ENCODE measurements at places on chromosomes 11 and 22.

DNA sequence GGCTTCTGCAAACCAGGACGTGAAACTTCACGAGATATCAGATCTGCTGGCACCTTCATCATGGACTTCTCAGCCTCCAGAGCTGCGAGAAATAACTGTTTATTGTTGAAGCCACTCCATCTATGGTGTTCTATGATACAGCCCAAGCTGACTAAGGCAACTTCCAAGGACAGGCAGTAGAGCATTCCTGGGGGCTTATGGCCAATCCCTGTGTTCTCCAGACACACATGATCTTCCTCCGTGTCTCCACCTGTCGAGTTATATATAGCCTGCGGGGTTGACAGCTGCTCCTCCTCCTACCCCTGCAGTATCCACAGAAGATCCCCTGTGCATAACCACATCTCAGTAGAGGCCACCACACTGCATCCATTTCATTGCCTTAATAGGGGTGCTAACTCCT lies 11.0 kb downstream of the TP53AIP1 start:
- no peak for DNase-seq

- DNase-seq = no peak
Observed at GRCh38 chr11:44005063-44005701, 42.6 kb upstream of the ACCSL start.

DNA sequence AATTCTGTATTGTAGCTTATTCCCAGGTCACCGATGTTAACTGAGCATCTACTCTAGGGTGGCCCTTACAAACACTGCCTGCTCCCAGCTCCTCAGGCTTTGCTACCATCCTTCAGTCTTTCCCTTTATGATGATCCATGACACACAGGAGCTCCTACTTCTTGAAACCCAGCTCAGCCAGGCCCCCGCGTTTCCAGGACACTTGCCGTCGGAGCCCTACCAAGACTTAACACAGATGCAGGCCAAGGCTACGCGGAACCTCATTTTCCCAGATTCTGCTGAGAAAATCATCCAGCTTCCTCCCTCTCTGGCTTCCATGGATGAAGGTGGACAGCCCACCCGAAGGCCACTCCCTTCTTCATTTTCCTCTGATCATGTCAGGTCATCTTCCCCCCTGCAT lies 18.6 kb downstream of the IGSF9B start:
- DNase-seq = no peak

DNA sequence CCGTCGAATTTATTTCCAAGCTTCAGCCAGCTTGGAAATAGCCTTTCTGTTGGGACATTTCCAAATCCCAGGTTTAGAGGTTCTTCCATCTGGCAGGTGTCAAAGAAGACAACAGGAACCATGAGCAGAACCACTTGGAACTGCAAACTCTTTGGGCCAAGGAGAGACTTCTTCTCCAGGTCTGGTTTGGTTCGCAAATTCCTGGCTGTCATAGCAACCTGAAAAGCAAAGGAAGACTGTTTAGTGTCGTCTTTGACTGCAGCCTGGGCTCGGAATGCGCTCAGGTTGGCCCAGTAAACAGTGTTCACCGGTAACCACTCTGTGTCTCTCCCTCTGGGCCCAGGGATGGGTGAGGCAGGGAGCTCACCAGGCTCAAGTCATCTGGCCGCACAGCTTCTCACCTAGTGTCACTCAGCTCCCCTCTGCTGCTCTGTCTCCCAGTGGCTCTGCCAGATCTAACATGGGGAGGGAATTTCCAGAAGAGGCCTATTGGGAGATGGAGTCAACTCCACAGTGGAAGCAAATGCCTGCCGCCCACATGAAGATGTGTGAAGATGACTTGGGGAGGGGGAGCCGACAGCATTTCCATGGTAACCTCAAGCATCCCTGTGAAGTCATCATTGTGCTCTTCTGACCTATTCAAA lies 11.9 kb upstream of the CLMP start:
- no peak for DNase-seq

DNA sequence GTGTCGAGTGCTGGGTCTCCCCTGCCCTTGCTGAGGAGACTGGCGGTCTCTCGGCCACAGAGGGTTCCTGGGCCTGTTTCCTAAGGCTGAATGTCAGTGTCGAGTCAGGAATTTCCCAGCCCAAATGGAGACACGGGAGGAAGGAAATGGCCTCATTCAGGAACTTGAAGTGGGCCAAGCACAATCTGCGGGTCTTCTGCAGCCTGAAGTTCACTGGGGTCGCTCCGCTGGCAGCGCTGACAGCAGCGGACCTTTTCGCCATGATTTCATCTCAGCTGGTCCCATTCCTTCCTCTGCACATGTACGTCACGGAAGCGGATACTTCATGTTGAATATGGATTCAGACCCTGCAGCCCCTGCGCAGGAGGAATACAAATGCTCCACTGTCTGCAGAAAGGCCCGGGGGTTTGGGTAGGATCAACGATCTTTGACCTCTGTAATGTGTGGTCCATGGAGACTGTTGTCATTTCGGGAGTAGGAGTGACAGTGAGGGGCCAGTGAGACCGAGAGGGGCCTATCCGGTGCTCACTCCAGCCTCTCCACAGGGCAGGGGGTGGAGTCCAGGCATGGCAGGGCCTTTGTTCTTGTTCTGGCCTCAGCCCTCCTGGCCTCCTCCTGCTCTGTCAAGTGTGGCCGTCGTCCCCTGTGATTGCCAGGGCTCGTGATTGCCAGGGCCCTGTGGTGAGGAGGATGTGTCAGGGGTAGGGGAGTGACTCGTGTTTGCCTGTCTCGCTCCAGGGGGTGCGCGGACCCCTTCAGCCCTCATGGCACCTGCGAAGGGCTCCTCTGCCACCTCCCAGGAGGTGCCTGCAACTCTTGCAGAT lies 402.3 kb downstream of the TBC1D22A start:
- no peak for DNase-seq

DNA sequence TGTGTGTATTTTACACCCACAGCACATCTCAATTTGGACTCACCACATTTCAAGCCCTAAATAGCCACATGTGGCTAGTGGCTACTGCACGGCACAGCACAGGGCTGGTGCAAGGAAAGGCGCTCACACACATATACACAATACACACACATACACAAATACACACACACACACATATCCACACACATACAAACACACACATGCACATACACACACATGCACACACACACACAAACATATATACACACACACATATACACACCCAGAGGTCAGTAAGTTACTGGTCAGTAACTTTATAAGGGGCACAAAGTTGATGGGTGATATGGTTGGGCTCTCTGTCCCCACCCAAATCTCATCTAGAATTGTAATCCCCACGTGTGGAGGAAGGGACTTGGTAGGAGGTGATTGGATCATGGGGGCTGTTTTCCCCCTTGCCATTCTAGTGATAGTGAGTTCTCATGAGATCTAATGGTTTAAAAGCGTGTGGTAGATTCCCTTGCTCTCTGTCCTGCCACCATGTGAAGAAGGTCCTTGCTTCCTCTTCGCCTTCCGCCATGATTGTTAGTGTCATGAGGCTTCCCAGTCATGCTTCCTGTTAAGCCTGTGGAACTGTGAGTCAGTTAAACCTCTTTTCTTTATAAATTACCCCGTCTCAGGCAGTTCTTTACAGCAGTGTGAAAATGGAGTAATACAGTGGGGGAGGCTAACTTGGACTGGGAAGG lies 37.6 kb upstream of the DKK3 start:
- no peak for DNase-seq

DNA sequence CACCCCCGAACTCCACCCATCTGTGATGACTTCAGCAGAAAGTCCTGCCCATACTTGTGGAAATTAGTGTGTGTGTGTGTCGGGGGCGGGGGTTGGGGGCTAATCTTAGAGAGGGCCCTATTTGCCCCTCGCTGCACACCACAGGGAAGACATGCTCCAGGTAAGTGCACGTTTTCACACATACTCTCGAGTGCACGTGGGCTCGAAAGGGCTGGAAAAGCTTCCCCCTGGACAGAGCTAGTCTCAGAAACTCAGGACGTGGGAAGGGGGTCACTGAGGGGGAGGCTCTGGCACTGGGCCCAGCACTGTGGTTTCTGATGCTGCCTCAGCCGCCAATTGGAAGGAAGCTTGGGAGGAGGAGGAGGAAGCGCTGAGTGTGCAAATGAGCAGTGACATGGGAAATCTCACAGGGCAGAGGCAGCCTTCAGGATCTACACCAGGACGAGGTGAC lies 40.7 kb upstream of the CD82 start:
- peak; percentile 31 for DNase-seq

GRCh38 chr11:61345954-61346843 lies 13.2 kb downstream of the TKFC start:
- no peak for DNase-seq

- no peak for DNase-seq
Observed at GRCh38 chr11:45386972-45387371, 100.8 kb upstream of the SYT13 start.

DNA sequence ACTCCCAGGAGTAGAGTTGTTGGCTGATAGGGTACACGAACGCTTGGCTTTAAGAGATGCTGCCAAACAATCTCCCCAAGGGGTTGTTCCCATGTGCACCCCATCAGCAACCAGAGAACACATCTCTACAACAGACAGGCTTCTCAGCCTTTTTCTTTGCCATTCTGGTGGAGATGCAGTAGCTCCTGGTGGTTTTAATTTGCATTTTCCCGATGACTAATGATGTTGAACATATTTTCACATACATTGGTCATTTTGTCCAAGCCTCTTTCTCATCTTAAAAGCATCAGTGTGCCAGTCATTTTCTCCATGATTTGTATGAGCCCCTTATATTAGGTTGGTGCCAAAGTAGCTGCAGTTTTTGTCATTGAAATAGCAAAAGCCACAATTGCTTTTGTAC lies 21.8 kb downstream of the DHCR7 start:
- DNase-seq = no peak

DNA sequence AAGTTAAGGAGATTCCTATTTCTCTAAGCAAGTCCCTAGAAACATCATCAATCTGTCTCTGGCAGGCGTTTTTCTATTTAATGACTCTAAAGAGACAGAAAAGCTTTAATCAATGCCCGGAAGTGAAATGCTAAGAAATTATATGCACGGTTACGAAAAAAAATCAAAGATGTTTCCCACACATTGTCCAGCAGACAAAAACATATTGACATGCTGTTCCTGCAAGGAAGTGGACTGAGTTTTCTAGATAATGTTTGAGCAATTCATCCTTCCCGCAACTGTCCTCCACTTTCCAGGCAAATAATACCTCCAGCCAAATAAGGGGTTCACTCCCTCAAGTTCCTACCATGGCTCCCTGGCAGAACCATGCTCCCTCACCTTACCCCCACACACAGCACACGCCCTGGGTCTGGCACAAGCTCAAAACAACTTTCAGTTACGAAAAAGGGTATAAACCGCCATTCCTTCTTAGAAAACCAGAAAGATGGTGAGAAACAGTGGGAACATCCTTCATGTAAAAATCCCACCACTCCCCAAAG lies 29.6 kb downstream of the GALNT18 start:
- DNase-seq = no peak

DNA sequence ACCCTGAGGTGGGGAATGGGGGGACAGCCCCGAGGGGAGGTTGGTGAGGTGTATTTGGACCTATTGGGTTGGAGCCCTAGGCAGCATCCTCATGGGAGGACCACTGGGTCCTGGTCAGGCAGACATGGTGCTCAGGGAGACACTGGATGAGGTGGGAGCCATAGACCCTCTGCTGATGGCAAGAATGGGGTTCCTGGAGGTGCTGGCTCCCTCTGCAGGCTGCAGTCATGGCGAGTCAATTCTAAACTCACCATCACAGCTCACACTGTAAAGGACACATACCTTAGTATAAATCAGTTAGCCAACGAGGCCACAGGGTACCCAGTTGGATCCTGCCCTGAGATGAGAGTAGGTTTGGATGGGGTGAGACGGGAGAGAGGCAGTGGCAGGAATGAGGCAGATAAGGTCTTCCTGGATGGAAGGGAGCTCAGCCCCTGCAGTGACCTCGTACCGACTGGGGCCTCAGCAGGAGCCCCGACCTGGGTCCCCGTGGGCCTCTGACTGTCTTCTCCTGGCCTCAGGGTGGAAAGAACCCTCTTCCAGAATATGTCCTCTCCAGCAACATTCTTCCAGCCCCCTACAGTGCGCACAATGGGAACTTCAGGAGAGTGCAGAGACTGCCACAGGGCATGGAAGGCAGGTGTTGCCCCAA lies 1.7 kb upstream of the GAB4 start:
- no peak for DNase-seq

GRCh38 chr11:64799623-64800302 lies 3.3 kb downstream of the MAP4K2 start:
- no peak for DNase-seq

- no peak for DNase-seq
Observed at GRCh38 chr11:27248576-27249509, 114.2 kb downstream of the CCDC34 start.

DNA sequence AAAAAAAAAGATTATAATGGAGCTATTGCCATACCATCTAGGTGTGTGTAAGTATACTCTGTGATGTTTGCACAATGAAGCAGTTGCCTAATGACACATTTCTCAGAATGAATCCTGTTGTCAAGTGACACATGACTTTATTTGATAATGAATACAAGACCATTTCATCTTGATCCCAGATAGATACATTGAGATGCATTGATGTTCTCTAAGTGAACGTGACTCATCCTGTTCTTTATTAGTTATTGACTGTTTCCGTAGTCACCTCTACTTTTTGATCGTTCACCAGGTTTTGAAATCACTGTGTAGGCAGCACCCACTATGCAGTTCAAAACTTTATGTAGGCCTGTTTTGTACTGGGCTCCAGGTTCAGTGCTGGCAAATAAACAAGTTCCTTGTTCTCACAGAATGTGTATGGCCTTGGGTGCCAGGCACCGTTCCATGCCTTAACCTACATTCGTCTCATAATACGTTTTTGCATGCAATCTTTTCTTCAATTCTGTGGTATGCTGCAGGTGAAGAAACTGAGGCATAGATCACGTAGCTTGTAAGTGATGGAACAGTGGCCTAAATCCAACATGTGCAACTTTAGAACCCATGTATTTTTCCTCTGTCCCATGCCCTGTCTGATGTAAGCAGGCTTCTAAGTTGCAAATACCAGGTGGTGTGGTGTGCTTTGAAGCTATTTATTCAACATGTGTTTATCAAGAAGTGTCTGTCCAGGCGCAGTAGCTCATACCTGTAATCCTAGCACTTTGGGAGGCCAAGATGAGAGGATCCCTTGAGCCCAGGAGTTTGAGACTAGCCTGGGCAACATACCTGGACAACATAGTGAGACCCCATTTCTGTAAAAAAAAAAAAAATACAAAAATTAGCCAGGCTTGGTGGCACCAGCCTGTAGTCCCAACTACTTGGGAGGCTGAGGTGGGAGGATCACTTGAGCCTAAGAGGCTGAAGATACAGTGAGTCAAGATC lies 10.4 kb downstream of the SREBF2 start:
- DNase-seq = no peak

- no peak for DNase-seq
Observed at GRCh38 chr11:61886643-61887042, 4.7 kb downstream of the FADS3 start.

DNA sequence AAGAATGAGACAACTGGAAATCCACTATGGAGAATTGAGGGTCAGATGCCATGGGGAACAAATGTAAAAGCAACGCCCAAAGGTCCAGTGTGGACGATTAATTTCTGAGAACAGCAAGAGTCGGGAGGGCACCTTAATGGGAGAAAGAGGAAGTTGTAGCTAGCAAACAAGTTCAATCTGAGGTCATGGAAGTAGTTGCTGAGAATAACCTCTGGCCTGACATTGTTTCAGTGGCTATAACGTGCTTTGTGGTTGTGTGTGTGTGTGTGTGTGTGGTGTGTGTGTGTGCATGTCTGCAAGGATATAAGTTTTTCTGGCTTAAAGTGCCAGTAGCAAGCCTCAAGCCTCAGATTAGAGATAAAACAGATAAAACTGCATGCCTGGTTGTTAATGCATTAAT lies 1630.1 kb upstream of the TENM4 start:
- no peak for DNase-seq

GRCh38 chr11:18853086-18853720 lies 61.6 kb upstream of the PTPN5 start:
- peak; percentile 10 for DNase-seq
